ENCODE measurements at places on chromosomes 7 and 10. TPM values are rescaled to one million over a fixed set of nuclear protein-coding genes. Genes with fewer than 3 reads are reported as not detected.

DNA sequence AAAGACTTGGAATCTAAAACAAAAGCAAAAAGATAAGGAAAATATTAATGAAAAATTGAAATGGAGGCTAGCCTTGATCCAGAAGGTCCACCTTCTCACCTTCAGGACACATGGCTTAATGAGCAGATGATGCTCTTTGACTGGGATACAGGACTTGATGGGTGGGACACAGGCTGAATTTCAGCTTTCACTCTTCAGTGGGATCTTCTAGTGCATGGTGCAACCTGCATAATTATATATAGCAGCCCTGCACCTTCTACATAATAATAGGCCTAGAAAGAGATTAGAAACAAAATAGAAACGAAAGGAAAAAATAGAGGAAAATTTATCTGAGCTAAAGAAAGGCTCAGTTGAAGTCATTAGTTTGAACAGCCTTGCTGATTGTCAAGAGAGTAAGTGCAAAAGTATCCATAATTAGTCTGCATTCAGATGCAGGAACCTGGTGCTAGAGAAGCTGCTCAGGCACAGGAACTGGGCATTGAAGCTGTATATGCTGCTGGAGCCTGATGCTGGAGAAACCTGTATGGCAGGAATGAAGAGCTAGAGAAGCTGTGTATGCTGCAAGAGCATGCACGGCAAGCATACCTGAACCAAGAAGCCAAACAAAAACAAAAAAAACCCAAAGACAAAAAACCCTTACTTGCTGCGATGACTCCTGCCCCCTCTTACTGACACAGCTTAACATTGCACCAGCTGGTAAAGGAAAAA lies 19.4 kb downstream of the MKLN1 start:
- no peak overlapping the region for H3K4me3 ChIP-seq
- peaks cover 23% of the 10 kb centered on the region for H3K4me1 ChIP-seq
- H3K36me3 ChIP-seq, result no peaks in the 10 kb centered on the region
- no peak overlapping the region for H3K27ac ChIP-seq

The NOS3 gene
- total RNA-seq, result 11.2 TPM

The C7orf33 gene
- total RNA-seq, result not detected

The JCAD gene
- total RNA-seq, result 24.7 TPM

GRCh38 chr7:70512144-70512543 lies 619.8 kb upstream of the GALNT17 start:
- no peaks in the 10 kb centered on the region for H3K4me1 ChIP-seq
- H3K36me3 ChIP-seq, result no peaks in the 10 kb centered on the region
- no peaks in the 10 kb centered on the region for H3K27me3 ChIP-seq
- H3K27ac ChIP-seq, result no peak overlapping the region
- H3K4me3 ChIP-seq, result no peak overlapping the region

DNA sequence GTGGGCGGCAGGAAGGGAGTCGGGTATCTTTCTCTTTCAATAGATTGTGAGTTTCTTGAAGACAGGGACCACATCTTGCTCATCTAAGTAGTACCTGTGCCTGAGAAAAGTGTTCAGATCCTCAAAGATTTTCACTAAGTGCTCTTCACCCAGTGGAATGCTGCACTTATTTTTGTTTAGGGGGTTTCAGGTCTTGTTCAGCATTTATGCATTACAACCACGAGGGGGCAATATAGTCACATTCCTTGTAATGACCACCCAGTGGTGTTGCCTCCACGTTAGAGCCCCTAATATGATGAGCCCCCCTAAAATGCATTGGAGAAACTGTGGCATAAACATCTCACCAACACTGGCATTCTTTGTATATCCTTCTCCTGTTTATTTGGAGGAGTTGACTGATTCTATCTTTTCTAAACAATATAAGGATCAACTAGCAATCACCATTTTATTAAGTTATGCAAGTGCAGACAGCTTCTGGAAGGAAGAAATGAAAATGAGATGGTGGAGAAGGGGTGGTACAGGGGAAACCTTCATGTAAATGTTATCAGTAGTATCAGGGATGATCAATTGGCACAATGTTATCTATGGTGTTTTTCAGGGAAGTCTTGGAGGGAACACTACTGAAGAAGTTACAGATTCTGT lies 3.1 kb upstream of the PAPSS2 start:
- H3K36me3 ChIP-seq, result no peaks in the 10 kb centered on the region
- no peak for DNase-seq
- no peaks in the 10 kb centered on the region for H3K27me3 ChIP-seq
- H3K27ac ChIP-seq, result peak overlapping the region; percentile 88

GRCh38 chr7:33764752-33765451 lies 140.4 kb upstream of the BMPER start:
- no peaks in the 10 kb centered on the region for H3K36me3 ChIP-seq
- H3K27me3 ChIP-seq, result no peaks in the 10 kb centered on the region
- DNase-seq, result no peak

DNA sequence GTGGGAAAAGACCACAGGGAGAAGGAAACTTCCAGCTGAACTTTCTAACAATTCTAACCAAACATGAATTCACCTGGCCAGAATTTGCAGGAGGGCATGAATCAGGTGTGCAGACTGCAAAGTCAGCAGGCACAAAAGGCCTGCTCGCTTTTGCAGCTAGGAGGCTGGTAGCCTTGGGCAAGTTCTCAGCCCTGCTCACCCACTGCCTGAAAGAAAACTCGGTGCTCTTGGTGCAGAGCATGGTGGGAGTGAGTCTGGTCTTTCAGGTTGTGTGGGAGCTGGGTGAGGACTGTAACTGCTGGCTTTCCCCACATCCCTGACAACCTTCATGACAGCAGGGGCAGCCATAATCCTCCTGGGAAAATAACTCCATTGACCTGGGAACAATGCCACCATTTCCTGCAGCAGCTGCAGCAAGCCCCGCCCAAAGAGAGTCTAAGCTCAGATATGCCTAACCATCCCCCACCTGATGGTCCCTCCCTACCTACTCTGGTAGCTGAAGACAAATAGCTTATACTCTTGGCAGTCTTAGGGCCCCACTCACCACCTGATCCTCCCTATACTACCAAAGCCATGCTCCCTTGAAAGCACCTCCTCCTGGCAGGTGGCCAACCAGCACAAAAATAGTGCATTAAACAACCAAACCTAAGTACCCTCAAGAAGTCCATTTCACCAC lies 31.6 kb downstream of the ZNF117 start:
- H3K27me3 ChIP-seq, result no peaks in the 10 kb centered on the region
- DNase-seq, result no peak
- H3K27ac ChIP-seq, result no peak overlapping the region
- no peaks in the 10 kb centered on the region for H3K4me1 ChIP-seq
- H3K36me3 ChIP-seq, result no peaks in the 10 kb centered on the region
- H3K4me3 ChIP-seq, result no peak overlapping the region

DNA sequence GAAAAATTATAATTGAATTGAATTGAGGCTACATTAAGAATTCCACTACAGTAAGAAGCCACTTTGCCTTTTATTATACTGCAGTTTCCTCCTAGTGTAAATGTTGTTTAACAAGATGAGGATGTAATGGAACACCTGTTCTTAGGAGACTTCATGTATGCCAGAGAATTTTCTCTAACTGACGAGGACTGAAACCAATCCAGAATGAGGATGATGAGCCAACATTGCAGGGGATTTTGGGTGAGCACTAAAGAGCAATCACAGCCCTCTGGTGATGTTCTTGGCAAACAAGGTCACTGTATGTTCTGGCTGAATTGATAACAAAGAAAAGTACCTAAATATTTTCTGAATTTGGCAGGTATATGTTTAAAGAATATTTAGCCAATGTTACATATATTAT lies 60.9 kb downstream of the RELN start:
- no peak for DNase-seq
- H3K4me1 ChIP-seq, result no peaks in the 10 kb centered on the region
- no peak overlapping the region for H3K4me3 ChIP-seq
- H3K27me3 ChIP-seq, result no peaks in the 10 kb centered on the region
- H3K36me3 ChIP-seq, result no peaks in the 10 kb centered on the region

The GPR22 gene
- not detected for total RNA-seq

DNA sequence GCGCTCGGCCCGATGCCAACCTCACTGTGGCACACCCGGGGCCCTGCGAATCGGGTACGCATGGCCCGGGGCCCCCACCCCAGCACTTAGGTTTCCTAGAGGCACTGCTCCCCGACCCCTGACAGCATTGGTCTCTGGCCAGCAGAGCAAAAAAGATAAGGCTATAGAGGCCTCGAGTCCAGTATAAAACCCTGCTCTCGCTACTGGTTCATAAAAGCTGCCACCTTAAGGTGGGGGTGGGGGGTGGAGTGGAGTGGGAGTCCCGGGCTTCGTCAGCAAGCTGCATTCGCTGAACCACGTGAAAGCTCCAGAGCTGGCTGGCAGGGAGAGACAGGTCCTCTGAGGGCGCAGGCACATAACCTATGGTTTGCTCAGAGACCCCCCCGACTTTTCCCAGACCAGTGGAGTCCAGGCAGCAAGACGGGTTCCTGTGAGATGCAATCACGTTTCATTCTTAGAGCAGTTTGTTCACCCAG lies 1.3 kb downstream of the KAZALD1 start:
- peaks cover 16% of the 10 kb centered on the region for H3K27me3 ChIP-seq
- H3K4me3 ChIP-seq, result no peak overlapping the region
- no peaks in the 10 kb centered on the region for H3K36me3 ChIP-seq
- peaks cover 46% of the 10 kb centered on the region for H3K4me1 ChIP-seq
- peak; percentile 37 for DNase-seq

The DKK1 gene
- not detected for total RNA-seq

The GRID2IP gene
- total RNA-seq, result 0.91 TPM
